ENCODE measurements at places on chromosomes 6 and 20.

DNA sequence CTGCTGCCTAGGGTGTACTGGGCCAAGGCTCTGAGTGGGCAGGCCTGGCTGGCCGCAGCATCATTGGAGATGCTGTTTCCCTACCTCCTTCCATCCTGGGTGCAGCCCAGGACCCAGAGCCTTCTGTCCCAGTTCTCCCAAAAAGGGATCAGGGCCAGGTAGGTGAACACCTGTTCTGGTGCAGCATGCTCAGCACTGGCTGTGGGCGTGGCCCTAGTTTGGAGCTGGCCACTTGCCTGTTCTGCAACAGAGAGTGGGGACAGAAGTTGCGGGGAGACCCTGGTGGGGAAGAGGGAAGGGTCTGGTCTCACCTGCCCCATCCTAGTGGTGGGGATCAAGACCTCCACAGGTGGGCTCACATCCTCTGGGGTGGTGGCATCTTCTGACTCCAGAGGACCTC is 1.4 kb upstream of the ARMC12 start:
- no peak for DNase-seq

- DNase-seq = no peak
Observed at GRCh38 chr6:85458782-85459181, 8.9 kb downstream of the NT5E start.

DNA sequence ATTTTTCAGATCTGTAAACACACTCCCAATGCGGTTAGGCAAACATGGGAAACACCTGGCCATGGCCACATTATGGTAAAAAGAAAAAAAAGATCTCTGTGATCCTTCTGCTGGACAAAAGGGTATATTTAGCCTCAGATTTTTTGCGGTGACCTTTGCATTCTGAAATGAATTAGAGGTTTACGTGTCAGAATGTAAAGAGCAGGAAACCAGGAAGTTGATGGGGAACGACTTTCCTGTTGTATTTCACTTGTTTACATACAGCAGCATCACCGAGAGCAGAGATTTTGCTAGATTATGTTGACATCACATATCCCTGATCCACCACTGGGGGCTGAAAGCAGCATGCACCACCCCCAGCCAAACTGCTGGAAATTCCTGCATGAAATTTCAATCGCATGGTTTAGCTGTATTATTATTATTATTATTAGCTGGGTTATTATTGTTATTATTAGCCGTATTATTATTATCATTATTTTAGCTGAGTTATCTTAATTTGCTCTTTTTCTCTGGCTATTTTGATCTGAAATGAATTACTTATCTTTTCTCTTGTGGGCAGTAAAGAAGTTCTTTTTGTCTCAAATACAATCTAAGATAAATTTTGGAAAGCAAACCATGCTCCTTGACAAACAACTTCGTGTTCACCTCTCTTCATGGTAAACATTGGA is 189.4 kb downstream of the ZFP64 start:
- DNase-seq = no peak

GRCh38 chr6:103872233-103872632 is 987.5 kb downstream of the HACE1 start:
- no peak for DNase-seq

- DNase-seq = no peak
Observed at GRCh38 chr20:18416486-18416885, 50.3 kb downstream of the DZANK1 start.
